ENCODE measurements at places on chromosomes 16 and 17.

DNA sequence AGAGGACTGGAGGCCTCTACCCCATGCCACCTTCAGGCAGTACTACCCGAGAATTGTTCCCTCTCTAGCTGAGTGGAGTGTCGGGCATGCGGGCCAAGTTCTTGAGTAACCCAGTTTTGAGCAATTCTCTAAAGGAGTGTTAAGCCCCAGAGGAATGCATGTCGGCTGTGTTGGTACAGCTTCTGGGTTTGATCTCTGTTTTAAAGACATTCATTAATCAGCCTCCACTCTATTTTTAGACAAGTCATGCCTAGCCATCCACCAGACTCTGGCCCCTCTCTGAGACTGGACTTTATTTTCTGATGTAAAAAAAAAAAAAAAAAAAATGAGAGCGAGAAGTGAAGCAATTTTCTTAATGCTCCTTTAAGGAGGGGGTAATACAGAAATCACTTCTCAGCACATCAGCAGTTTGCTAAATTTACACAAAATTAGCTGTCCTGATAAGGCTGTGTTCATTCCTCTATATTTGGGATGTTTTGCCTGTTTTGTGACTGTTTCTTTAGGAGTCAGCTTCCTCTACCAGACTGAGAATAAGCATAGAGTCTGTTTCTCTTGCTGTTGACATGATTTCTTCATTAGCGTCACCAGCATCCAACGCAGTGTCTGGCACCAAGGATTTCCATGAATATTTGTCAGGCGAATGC is 88.7 kb downstream of the AXIN2 start:
- DNase-seq: peak; percentile 52

DNA sequence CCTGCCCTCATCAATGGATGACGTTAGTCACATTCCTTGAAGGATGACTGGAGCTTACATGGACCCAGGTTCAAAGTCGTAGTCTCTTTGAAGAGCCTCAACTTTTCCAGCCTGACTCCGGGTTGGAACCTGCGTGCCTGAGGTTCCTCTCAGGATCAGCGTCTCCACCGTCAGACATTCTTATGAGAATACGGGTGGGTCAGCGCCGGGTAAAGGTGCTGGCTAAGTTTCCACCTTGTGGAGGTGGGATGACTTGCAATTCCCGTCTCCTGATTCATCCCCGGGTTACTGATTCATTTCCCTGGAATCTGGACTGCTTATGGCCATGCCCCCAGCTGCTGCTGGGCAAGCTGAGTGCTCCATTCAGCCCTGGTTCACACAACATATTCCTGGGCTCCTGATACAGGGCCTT is 38.9 kb upstream of the CMIP start:
- DNase-seq: no peak

DNA sequence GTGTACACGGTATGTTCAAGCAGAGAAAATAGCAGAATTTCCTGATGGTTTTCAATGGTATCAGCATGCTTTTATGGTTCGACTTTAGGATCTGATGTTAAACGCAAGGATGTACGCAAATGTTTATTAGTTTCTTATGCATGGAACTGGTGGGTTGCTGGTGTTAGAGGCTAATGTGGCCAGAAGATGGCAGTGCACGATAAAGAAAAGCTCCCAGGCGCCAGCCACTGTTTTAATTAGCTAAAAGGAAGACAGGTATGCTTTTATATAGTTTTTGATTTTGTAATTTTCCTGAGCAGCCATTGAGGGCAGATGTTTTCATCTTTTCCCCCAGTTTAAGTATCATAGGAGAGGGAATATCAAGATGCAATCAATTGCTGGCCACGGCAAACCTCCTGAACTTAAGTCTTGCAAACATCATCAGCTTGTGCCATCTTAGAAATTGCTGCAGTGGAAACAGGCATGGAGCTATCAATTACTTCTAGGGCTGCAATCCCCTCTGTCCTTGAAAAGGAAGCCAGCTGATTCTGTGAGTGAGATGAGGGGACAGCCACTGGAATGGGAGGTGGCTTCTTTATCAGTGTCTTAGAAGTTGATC is 648.5 kb upstream of the RBFOX1 start:
- no peak for DNase-seq

- no peak for DNase-seq
Observed at GRCh38 chr17:61581611-61582349, 9.2 kb downstream of the NACA2 start.

GRCh38 chr17:68662037-68662432 is 60.9 kb upstream of the FAM20A start:
- DNase-seq: no peak
